ENCODE measurements at places on chromosomes 1 and 21.

DNA sequence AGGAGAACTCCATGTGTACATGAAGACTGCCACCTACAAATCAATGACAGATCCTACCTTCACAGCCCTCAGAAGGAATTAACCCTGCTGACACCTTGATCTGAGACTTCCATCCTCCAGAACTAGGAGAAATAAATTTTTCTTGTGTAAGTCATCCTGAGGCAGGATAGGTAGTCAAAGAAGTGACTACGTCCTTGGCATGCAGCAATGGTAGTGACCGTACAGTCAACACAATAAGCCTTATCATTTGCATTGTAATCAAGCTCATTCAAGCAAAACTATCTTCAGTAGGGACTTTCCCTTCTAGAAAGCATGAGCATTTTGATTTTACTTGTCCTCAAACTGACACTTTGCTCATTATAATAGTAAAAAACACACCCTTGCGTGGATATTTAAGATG, 64.0 kb upstream of the KCNK1 start:
- DNase-seq, result no peak

GRCh38 chr1:13499422-13499821, 14.4 kb downstream of the LRRC38 start:
- DNase-seq, result no peak

GRCh38 chr1:119327094-119327449, 41.5 kb upstream of the HAO2 start:
- DNase-seq, result no peak

- no peak for DNase-seq
These were observed 113.1 kb downstream of the SLC45A1 start for GRCh38 chr1:8431019-8431418.

- DNase-seq, result no peak
These were observed 1.9 kb upstream of the GBP4 start for GRCh38 chr1:89200663-89201062.

DNA sequence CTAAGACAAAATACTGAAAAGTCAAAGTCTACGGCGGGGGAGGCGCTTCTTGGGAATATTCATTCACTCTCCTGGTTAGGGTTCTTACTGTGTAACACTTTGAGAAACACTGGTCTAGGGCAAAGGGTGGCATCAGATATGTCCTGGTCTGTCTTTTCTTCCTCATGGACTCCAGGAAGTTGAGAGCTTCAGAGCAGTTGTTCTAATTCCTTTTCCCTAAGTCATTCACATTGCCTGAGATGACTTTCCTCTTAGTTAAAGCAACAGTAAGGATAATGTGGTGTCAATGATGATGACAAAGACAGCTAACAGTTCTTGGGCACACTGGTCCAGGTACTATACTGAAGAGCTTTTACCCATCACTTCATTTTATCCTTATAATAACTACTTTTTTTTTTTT, 27.0 kb downstream of the FGGY start:
- DNase-seq, result no peak

- no peak for DNase-seq
These were observed 118.2 kb downstream of the FOXD2 start for GRCh38 chr1:47555841-47556560.

DNA sequence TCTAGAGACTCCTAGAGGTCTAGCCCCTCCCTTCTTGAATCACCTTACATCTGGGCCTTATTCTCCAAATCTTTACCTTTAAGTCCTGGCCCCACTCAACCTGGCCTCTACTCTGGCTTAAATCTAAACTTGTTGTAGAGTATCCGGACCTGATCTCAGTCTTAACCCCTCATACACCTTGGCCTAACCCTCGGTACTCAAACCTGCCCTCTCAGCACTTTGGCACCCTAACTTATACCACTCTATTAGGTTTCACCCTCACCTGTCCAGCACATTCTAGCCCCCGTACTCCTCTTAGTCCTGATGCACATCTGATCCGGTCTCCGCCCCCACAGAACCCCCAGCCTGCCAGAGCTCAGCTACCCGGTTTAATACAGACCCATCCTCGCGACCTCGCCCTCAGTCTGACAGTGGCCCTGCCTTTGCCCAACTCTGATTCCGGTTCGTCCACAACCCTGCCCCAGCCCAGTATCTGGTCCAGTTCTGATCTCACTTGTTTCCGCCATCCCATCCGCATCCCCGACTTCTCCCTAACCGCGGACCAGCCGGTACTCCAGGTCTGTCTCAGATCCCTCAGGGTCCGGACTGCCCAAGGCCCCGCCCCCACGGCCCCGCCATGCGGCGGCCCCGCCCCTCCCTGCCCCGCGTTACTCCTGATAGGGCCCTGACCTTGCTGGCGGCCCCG, 1.5 kb downstream of the TRIM62 start:
- DNase-seq, result peak; percentile 90

DNA sequence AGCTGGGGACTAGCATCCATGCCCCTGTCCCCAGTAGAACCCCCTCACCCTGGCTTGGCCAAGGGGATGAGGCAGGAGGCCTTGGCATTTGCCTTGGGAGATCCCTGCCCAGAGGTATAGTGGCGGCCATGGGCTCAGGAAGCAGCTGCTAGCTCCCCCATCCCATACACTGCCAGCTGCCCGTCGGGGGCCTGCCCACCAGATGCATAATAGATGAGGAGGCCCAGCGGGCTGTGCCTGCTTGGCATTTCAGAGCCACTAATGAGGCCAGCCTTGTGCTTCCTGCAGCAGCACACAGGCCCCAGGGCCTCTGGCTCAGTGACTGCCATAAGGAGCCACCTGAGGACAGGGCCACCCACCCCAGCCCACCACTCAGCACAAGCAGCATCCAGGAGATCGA, 23.6 kb downstream of the RAP1GAP start:
- no peak for DNase-seq

DNA sequence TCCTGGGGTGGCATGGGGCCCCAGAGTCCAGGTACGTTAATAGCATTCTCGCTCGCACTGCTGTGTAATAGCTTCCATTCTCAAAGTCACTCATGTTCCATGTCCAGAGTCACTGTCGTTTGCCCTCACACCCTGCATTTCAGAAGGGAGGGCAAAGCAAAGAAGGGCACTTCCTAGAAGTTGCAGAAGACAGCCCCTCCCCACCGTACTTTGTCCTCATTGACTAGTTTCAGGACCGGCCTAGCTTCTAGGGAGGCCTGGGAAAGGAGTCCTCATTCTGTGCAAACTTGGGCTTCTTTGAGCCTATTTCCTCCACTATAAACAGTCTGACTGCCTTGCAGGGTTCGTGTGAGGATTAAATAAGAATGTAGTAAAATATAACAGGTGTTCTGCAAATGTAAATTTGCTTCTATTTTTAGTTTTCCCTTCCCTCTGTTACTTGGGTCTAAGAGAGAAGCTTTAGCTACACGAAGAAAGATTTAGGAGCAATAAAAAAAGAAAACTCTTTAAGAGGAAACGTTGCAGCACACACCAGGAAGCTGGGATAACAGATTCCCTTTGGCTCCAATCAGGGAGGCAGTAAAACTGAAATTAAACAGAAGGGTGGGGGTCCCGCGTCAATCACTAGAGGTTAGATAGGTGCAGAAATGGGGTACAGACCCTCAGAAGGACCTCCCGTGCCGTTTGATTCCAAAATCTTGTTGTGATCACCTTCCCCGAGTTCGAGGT, 40.1 kb downstream of the ACTL8 start:
- no peak for DNase-seq

DNA sequence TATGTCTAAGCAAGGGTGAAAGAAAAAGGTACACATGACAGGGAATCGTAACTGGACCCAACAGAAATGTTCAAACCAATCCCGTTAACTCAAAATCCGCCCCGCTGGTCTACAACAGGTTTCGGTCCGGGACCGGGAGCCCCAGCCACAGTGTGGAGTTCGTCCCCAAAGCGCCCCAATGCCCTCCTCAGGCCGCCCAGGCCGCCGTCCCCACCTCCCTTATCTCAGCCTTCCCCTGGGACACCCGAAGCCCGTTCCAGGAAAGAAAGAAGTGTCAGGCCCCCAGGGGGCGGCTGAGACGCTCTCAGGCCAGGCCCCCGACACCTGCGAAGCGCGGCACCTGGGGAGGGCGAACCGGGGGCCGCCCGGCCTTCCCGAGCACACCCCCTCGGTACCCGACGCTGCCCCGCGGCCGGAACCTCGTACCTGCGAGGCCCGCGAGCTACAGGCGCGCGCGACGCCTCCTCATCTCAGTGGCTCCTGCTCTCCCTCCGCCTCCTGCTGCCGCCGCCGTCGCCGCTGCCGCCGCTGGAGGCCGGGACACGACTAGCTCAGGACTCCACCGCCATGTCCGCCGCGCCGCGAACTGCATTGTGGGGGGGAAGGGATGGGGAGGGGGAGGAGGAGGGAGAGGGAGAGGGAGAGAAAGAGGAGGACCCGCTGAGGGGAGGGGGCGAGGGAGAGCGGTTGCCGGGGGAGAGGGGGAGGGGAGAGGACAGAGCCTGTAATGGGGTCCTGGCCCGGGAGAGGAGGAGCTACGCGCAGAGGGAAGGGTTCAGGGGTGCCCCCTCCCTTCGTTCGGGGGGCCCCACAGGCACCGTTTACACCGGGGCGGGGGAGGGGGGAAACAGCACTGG, at the start of gene TUT4:
TSS of gene TUT4 (minus strand) at position 588 of the 857 bp plus-strand sequence. CDS start 26,812 bp downstream, outside the sequence.
- peak; percentile 91 for DNase-seq

GRCh38 chr1:193229136-193229535, 42.7 kb upstream of the B3GALT2 start:
- DNase-seq, result no peak

DNA sequence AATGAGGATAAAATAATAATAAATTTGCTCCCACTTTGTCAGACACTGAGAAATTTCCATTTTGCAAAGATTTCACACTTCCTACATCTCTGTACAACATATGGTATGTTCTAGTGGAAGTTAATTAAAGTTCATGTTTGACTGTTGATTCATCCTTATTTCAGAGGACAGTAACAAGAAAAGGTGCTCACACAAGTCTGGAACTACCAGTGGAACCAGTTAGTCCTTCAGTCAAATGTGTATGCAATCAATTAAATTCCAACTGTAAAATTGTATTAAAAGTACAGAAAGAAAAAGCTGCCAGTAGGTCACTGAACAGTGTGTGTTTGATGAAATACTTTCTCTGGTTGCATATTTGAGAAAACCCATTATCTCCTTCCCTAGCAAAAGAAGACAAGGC, 496.0 kb upstream of the PKN2 start:
- no peak for DNase-seq

DNA sequence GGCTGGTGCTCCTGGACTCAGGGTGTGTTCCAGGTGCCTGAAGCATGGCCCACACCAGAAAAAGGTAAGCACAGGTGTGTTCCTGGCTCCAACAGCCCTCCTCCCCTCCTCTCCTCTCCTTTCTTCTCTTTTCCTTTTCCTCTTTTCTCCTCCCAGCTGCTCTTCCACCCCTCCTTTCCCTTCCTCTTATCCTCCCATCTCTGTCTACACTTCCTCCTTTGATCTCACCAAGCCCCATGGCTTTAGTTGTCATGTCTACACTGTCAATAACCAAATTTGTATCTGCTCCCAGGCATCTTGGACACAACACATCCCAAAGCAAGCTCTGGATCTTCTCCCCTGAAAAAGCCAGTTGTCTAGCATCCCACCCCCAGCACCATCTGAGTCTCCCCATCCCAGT, 56.7 kb upstream of the LAPTM5 start:
- DNase-seq, result no peak

DNA sequence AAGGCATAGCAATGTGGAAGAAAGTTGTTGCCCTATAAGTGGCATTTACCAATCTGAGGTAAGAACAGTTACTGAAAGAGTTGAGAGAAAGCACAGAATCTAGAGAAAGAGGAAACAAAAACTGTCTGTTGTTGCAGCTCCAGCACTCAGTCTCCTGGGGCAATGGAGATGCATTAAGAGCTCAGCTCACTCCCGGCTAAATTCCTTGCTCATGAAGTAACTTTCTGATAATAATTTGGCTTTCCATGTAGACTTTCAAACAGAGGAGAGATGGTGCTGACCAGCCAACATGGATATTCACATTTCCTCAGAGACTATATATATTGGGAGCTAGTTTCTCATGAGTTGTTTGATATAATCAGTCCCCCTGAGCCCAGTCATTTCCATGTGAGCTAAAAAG, 135.3 kb downstream of the GDAP2 start:
- DNase-seq, result no peak

GRCh38 chr1:20358761-20359263, 68.1 kb downstream of the VWA5B1 start:
- peak; percentile 14 for DNase-seq

- peak; percentile 98 for DNase-seq
These were observed 661.8 kb downstream of the MATN1 start for GRCh38 chr1:30061292-30062220.

- DNase-seq, result no peak
These were observed 934 bp downstream of the ASPM start for GRCh38 chr1:197145446-197146024.

DNA sequence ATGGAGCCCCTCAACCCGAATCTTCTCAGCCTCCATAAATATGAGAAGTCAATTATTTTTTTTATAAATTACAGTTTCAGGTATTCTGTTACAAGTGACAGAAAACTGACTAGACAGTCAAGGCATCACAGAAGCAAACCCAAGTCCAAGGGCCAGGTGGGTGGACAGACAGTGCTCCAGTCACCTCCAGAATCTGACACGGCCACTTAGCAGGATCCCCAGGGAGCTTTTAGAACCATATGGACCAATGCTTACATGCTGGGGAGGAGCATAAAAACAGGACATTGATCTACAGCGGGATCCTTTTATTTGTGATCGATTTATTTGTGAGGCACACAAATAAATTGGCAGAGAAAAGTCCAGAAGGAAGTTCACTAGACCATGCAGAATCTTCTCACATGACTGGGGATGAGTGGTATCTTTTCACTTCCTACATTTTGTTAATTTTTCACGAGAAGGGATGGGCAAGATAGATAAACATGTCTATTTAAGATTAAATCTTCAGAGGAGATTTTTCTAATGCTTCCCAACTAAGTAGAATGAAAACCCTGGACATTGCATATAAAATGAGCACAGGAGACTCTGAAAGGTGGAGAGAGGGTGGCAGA, 15.0 kb downstream of the ZNF496 start:
- no peak for DNase-seq

DNA sequence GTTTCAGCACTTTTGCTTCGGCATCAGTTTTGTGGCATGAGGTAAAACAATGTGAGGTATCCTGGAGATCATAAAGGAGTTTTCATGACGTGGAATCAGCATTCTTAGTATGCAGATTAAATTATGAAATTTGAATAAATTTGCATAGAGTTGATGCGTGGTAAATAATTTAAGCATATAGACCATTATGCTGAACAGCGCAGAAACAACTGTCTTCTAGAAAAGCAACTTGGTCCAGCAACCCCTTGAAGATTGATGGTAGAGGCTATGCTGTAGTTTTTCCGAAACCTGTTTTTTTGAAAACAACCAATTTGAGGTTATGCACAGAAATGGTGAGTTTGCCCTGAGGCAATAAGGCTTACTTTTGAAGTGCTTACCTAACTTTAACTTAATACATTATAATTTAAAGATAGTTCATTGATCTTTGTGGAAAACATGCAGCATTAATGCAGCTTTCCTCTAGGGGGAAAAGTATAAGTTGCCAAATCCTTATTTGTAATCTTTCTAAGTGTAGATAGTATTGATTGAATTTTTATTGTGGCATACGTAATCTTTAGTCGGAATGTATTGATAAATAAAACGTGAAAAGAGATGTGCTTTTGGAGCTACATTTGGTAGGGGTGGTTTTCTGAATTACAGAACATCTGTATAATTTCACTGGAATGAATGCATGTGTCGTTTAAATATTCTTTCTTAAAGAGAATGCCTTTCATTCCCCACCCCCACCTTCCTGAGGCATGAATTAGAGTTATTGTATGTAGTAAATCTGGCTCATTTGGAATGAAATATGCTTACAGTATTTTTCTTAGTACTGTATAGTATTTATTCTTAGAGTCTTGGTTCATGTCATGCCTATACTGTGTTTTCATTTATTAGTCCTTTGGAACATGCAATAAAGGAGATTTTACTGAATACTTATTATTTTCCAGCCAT, 3.8 kb downstream of the PRDM2 start:
- no peak for DNase-seq
